NCI-H460 (cell line): ENCODE measurements at places on chromosomes 2 and 18.
A peak's percentile ranks its signal among the peaks of the same experiment; 100 is the strongest.

DNA sequence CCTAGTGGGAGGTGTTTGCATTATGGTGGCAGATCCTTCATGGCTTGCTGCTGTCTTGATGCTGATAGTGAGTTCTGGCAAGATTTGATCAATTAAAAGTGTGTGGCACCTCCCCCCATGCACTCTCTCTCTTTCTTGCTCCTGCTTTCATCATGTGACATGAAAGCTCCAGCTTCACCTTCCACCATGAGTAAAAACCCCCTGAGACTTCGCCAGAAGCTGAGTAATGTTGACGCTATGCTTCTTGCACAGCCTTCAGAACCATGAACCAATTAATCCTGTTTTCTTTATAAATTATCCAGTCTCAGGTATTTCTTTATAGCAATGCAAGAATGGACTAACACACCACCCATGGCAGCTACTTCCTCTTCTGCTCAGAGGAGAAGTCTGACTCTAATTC lies 2181.4 kb upstream of the PIK3C3 start:
- no peak for DNase-seq

DNA sequence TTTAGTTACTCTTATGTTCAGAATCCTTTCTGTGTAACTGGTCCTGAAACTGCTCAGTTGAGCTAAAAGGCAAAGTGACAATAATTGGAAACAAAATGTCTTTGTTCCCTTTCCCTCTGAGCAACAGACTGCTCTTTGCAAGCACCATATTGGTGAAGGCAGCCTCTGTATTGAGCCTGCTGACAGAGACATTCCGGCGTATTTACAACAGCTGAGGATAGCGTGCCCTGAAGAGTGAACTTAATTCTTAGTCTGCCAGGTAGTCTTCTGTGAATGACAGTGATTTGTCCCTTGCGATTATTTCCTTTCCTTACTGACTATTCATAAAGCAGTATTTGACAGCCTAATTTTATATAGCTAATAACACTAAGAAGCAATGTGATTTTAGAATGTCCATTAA lies 239.1 kb downstream of the CPS1 start:
- DNase-seq, result no peak

DNA sequence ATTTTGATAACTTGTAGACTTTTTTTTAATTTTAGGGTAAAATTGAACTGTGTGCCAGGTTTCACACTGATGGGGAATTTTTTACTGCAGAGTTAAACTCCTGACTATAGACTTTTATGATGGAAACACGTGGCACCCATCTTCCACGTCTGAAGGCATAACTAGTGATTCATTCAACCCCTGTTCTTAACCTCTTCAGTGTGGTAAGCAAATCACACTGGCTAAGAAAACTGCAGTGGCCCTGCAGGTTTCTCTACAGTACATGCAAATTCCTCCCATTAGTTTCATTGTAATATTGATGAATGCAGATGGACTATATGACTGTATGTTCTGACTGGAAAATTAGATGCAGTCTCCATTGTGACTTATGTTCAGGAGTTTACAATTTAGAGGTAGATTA lies 47.2 kb downstream of the SMAD4 start:
- DNase-seq, result no peak

DNA sequence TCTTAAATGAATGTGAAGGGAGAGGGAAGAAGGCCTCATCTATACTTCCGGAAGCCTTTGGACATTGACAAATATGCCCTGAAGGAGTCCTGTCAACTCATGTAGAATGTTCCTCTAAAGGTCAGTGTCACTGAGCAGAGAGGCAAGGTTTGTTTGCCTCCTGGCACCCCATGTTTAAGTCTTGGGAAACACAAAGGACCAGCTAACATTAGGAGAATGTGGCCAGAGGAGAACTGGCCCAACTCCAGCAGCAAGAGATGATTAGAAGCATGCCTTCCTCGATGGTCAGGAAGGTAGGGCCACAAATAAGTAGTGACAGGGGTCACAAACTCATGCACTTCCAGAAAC lies 5.7 kb downstream of the DYSF start:
- no peak for DNase-seq

GRCh38 chr18:48840491-48840877 lies 110.3 kb downstream of the SMAD7 start:
- DNase-seq, result no peak

- peak; percentile 87 for DNase-seq
Observed at GRCh38 chr2:173151671-173152401, 76.2 kb downstream of the MAP3K20 start.

DNA sequence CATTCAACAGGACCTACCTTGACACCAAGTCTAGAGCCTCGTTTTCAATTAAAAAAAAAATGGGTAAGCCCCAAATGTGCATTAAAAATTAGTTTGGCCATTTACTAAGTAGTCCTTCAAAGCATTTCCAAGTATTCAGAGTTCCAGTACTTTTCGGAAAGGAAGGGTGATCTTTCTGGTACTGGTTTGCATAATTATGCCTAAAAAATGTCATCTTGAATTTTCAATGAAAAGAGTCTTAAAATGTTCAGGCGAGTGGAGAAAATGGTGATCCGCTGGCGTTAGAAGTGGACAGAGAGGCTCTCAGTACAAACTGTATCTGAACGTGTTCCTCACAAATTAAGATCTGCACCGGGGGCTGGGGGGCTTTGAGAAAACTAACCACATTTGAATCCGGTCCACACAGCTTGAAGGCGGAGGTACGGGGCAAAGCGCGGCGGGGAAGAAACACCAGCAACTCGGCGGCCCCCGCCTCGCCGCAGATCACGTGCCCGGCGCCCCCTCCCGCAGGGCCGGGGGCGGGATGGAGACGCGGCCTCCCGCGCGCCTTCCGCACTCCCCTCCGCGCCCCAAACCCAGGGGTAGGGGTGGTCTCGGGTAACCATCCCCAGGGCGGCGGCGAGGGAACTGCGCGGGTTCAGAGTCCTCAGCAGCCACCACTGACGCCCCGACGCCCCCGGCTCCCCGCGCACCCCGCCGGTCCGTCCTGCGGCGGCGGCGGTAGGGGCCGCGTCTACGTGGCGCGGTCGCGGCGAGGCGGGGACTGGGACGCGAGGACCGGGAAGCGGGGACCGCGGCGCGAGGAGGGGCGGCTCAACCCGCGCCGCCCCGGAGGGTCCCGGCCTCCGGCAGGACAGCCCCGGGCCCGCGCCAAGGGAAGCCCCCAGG lies 564 bp downstream of the LPIN2 start:
- DNase-seq, result no peak

DNA sequence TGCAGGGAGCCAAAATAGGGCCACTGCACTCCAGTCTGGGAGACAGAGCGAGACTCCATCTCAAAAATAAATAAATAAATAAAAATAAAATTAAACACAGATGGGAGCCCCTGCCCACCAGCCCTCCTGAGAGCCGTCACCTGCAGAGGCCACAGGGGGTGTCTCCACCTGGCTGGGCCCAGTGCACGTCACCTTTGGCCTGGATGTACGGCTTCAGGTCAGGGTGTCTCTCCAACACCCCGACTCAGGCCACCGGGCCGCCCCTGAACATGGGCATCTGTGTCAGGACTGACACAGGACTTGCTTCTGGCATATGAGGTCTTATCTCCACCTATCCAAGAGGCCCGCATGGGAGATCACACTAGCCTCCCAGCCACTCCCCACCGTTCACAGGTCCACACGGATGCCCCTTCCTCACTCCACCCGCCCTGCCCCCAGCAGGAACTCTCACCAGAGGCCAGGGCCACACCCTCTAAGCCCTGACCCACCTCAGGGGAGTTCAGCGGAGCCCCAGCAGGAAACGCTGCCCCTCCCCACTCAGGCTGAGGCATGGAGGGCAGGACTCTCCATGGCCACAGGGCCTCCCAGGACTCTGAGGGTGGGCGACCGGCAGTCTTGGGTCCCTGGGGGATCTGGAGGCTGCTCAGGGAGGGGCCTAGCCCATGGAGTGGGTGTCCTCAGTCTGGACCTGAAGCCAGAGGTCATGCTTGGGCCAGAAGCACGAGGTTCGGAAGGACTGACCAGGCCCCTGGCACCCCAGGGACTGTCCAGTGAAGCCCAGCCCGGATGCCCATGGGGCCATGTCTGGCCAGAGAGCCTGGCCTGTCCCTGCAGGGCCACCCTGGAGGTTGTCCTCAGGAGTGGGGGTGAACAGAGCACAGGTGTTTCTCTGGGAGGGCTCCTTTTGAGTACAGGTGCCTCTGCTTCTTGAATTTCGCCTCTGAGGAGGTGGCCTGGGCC lies 1.6 kb upstream of the CROCC2 start:
- DNase-seq, result no peak
